ENCODE measurements at places on chromosomes 6 and 20.
A peak's percentile ranks its signal among the peaks of the same experiment; 100 is the strongest.

GRCh38 chr6:43910638-43911353, 140.8 kb downstream of the VEGFA start:
- no peak for DNase-seq

- no peak for DNase-seq
Measured at GRCh38 chr6:92893741-92894140, 525.6 kb downstream of the EPHA7 start.

GRCh38 chr6:170438402-170438753, 114.7 kb downstream of the PSMB1 start:
- DNase-seq: peak; percentile 100

- DNase-seq: no peak
Measured at GRCh38 chr20:19431906-19432305, 219.5 kb downstream of the SLC24A3 start.

- DNase-seq: no peak
Measured at GRCh38 chr20:58981628-58982364, 740 bp downstream of the NELFCD start.

DNA sequence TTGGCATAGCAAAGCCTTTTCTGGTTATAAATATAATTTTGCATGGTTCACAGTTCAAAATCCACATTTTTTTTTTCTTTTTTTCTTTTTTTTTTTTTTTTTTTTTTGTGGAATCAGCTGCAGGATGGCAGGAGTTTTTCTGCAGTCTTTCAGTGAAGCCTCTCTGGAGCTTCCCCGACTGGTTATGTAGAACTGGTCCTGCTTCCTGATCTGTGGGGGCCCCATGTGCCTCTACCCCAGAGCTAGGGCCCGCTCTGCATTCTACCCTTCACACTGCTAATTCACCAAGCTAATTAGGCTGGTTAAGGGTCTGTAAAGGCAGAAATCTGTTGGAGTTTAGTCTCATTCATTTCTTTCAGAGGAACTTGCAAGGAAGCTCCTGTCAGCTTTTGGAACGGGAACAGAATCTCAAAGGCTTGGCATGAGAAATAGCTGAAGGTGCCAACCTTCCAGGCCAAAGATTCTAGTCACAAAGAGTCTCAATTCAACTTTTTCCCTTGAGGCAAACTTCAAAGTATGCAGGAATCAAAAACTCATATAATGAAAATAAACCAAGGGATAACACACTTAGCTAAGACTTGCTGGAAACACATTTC, 45.5 kb downstream of the HMGN3 start:
- no peak for DNase-seq

- DNase-seq: no peak
Measured at GRCh38 chr6:71346334-71346694, 57.7 kb downstream of the OGFRL1 start.
